ENCODE measurements at places on chromosomes 2 and 18.

GRCh38 chr2:227812001-227812400, 1.6 kb upstream of the CCL20 start:
- DNase-seq: no peak

DNA sequence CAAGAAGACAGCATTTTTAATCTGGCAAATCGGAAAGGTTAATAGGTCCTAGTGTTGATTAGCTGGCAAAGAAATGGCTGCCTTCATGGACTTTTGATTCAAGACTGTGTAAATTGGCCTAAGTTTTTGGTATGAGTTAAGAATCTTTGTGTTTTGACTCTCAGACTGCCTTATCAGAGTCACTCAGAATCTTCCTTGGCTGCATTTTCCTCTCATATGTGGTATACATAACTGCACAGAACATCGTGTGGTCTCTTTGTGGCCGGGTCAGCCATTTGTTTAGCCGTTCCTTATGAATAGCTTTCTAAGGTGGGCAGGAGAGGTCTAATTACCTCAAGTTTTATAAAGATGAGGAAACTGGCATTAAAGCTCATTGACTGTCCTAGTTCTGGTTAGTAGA, 30.1 kb downstream of the CAB39 start:
- no peak for DNase-seq

DNA sequence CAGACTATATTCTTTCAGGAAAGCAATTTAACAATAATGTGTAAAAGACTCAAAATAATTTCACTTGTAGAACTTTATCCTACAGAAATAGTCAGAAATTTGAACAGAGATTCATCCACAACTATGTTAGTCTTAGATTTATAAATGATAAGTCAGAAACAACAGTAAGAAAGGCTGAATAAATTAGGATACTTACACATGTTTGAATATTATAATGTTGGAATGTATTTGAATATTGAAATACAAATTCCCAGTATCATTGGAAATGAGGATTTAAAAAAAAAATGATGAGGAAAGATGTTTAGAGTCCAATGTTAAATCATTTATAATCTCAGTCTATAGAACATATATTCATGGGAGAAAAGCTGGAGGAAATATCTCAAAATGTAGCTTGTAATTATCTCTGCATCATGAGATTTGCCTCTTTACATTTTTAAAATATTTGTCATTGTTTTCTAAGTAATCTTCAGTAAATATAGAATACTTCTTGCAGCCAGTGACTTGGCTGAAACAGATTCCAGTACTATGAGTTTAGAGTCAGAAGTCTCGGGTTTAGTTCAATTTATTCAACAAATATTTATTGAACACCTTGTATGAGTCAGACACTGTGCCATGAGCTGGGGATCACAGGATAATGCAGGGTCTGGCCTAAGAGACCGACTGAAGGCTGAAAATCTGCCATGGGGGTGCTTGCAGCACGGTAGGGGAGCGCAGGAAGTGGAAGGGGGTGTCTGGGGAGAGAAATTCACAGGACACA, 32.3 kb downstream of the CXCR4 start:
- no peak for DNase-seq

- DNase-seq: no peak
Observed at GRCh38 chr2:53188851-53189510, 578.6 kb upstream of the CHAC2 start.

DNA sequence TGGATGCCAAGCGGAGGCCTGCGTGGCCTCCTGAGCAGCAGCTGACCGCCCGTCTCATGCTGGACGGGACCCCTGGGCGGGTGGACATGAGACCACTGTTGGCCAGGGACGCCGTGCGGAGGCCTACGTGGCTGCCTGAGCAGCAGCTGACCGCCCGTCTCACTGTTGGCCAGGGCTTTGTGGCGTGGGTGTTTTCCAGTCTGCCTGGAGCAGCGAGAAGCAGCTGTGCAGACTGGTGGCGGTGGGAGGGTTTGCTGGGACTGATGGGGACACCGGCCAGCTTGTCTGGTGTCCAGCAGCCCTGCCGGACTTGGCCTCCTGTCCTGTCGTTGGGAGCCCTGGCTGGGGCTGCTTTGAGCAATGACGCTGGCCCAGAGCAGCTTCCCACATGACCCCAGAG, 5.8 kb upstream of the D2HGDH start:
- DNase-seq: no peak

GRCh38 chr2:100630473-100630977, 67.7 kb downstream of the PDCL3 start:
- no peak for DNase-seq

DNA sequence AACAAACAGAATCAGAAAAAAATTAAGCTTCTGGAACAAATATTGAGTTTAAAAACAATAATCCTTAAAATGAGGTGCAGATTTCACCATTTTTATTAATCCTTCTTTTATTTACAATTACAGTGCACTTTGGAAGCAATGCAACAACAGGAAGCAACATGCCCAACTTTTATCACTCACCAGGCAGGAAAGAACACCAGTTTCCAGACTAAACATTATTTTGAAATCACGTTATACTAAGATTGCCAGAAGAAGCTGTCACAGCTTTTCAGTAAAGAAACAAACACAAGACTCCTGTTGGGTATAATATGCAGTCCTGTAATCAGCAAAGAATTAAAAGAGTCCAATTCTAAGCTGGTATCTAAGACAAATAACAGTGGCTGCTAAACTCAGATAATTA, 137.9 kb upstream of the ZC3H15 start:
- no peak for DNase-seq

- no peak for DNase-seq
Observed at GRCh38 chr2:177398290-177398683, 5.7 kb downstream of the AGPS start.

DNA sequence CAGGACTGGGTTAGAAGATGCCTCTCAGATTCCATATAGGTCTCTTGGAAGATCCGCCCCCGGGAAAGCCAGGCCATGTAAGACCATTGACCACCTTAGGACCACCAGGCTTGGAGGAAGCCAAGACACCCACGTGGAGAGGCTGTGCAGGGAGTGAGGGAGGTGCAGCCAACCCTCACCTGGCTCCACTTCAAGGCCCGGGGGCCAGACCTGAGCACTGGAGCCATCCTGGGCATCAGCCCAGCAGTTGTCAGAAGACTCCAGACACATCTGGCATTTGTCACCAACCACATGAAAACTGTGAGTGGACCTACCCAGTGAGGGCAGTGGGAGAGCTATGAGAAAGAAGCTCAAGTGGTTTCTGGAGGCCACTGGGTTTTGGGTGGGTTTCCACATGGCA, 214.4 kb downstream of the MYT1L start:
- DNase-seq: no peak

All from iPS DF 19.7 (cell line).